ENCODE measurements at places on chromosomes 5 and 9. TPM values are rescaled to one million over a fixed set of nuclear protein-coding genes. Genes with fewer than 3 reads are reported as not detected.

- no peak for DNase-seq
- no peak overlapping the region for H3K27ac ChIP-seq
- no peaks in the 10 kb centered on the region for H3K4me1 ChIP-seq
- no peaks in the 10 kb centered on the region for H3K36me3 ChIP-seq
Observed at GRCh38 chr5:96114736-96115135, 153.1 kb upstream of the ELL2 start.

The KIAA0825 gene
- total RNA-seq = 3.1 TPM

The CTSV gene
- total RNA-seq = 294 TPM

DNA sequence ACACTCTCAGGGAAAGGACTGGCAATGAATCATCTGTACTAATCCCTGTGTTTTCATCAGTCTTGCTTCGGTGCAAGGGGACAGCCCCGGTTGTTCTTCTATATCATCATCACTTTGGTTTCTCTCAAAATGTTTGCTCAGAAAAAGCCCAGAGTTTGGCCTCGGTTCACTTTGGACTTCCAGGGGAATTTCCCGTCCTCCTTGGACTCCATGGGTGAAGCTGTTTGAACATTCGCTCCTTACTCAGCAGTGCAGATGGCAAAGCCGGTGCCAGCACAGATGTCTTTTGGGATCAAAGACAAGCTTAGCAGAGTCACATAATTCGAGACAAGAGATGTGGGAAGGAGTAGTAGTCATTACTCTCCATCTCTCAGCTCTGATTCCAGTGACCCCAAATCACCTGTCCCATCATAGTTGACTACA lies 69.8 kb upstream of the TNFSF8 start:
- H3K27me3 ChIP-seq = no peaks in the 10 kb centered on the region
- no peak overlapping the region for H3K4me3 ChIP-seq
- no peaks in the 10 kb centered on the region for H3K36me3 ChIP-seq
- no peak for DNase-seq
- H3K4me1 ChIP-seq = no peaks in the 10 kb centered on the region
- no peak overlapping the region for H3K27ac ChIP-seq

The SPATA31D4 gene
- total RNA-seq = not detected

DNA sequence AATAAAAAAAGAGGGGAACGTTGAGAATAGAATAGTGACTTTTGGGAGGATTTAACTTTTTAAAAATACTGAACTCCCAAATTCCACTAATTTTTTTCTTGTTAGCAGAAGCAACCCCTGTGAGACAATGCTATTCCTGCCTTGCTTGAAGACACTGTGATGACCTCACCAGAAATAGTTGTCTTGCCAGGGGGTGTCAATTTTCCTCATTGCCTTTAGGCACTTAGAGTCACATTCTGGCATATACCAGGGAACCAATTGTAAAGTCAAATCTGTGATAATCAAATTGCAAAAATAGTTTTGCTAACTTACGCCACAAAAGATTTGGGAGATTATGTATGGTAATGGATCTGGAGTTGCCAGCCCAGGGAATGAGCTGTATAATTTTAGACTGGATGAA lies 42.8 kb upstream of the RPS23 start:
- no peaks in the 10 kb centered on the region for H3K36me3 ChIP-seq
- no peaks in the 10 kb centered on the region for H3K4me1 ChIP-seq
- DNase-seq = no peak
- peaks cover 83% of the 10 kb centered on the region for H3K27me3 ChIP-seq

GRCh38 chr5:132294728-132295504 lies 722 bp downstream of the SLC22A4 start:
- peak; percentile 78 for DNase-seq
- H3K27ac ChIP-seq = no peak overlapping the region
- H3K4me1 ChIP-seq = no peaks in the 10 kb centered on the region
- peaks cover 31% of the 10 kb centered on the region for H3K27me3 ChIP-seq
- H3K36me3 ChIP-seq = no peaks in the 10 kb centered on the region

The PCDHGA12 gene
- 1.2 TPM for total RNA-seq

GRCh38 chr5:156640691-156641241 lies 209.3 kb upstream of the PPP1R2B start:
- no peak for DNase-seq
- H3K4me1 ChIP-seq = no peaks in the 10 kb centered on the region
- H3K4me3 ChIP-seq = no peak overlapping the region
- H3K27ac ChIP-seq = no peak overlapping the region
- no peaks in the 10 kb centered on the region for H3K27me3 ChIP-seq

DNA sequence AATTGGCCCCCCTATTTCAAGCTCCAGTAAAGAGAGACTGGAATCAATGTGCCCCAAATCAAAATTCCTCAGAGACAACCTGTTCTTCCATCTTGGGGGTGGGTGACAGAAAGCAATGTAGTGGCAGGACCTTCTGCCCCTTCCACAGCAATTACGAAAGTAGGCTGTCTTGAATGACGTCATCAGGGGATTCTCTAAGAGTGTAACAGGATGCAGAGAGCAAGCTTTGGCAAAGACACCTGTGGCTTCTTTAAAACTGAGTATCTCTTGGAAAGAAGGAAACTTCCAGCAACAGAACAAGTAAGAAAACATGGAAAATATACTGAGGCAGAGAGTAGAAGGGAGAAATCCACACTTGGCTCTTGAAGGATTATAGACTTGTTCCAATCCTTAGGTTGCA lies 247.6 kb upstream of the PDE4D start:
- no peaks in the 10 kb centered on the region for H3K27me3 ChIP-seq
- H3K27ac ChIP-seq = no peak overlapping the region
- peaks cover 5% of the 10 kb centered on the region for H3K4me1 ChIP-seq
- H3K36me3 ChIP-seq = no peaks in the 10 kb centered on the region
- DNase-seq = no peak

GRCh38 chr5:154967421-154968024 lies 26.6 kb downstream of the MRPL22 start:
- H3K4me3 ChIP-seq = no peak overlapping the region
- no peaks in the 10 kb centered on the region for H3K27me3 ChIP-seq
- H3K36me3 ChIP-seq = peaks cover 84% of the 10 kb centered on the region
- H3K27ac ChIP-seq = no peak overlapping the region

GRCh38 chr5:73599380-73599779 lies 26.6 kb upstream of the ARHGEF28 start:
- no peak overlapping the region for H3K4me3 ChIP-seq
- no peak for DNase-seq
- no peak overlapping the region for H3K27ac ChIP-seq

The S100Z gene
- 17.2 TPM for total RNA-seq

GRCh38 chr5:123421773-123422172 lies 1.4 kb downstream of the CEP120 start:
- H3K4me1 ChIP-seq = no peaks in the 10 kb centered on the region
- peak overlapping the region; percentile 87 for H3K4me3 ChIP-seq
- H3K27ac ChIP-seq = no peak overlapping the region

DNA sequence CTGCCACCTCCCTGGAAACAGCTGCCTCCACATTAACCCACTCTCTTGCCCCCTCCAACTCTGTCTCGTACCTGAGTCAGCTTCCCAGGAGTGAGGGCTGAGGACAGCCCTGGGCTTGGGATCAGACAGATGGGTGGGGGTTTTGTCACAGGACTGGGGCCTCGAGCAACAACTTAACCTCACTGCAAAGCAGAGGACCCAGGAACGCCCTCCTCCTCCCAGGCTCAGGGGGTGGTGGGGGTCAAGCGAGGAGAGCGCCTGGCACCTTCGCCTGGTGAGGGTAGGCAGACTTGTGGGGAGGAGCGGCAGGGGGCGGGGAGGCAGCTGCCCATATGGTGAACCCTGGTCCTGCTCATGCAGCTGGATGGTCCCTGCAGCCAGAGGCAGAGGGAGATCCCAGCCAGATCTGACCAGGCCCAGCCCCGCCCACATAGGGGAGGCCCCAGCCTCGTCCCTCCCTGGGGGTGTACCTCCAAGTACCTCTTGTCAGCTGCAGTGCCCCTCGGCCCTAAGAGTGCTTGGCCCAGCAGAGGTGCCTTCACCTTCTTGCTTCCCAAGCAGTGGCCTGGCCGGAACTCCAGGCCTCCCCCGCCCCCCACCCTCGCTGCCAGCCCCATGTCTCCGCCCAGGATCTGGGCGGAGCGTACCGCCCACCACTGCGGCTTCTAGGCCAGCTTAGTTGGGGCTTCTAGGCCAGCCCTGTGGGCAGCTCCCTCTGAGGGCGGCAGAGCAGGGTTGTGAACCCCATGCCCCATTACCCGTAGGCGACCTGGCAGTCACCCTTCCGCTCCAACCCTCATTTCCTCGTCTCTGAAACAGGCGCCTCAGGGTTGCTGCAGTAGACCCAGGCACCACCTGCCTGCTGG lies at the start of gene SARDH:
SARDH (minus strand) TSS at position 579 of the 866 bp plus-strand sequence. CDS start 4,179 bp downstream, outside the sequence.
- H3K27me3 ChIP-seq = no peaks in the 10 kb centered on the region
- peak within 1 kb of the TSS; percentile 65 for H3K4me3 ChIP-seq
- H3K36me3 ChIP-seq = no peaks in the 10 kb centered on the region
- H3K4me1 ChIP-seq = peaks cover 2% of the 10 kb centered on the region

The TOR1A gene
- total RNA-seq = 45.7 TPM

- no peaks in the 10 kb centered on the region for H3K36me3 ChIP-seq
- H3K27ac ChIP-seq = no peak overlapping the region
- H3K27me3 ChIP-seq = no peaks in the 10 kb centered on the region
- H3K4me3 ChIP-seq = no peak overlapping the region
- no peak for DNase-seq
- no peaks in the 10 kb centered on the region for H3K4me1 ChIP-seq
Observed at GRCh38 chr9:13728917-13729811, 449.7 kb upstream of the MPDZ start.

DNA sequence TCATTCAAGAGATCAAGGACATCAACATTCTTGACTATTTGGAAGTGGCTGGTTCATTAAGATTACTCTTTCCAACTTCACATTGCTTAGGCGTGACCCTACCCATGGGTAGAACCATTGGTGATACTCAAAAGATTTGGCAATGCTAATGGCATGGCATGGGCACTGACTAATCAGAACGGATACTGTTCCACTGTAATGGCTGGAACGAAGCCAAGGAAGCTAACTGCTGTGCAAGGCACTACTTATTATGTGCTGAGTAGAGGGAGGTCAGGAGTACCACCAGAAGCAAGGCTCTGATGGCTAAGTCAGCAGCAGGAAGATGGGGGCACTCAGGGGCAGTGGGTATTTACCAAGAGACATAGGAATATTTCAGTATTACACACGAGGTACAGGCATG lies 31.9 kb downstream of the GNA14 start:
- H3K4me3 ChIP-seq = no peak overlapping the region
- H3K27ac ChIP-seq = no peak overlapping the region
- no peaks in the 10 kb centered on the region for H3K27me3 ChIP-seq
- H3K36me3 ChIP-seq = no peaks in the 10 kb centered on the region
- no peaks in the 10 kb centered on the region for H3K4me1 ChIP-seq

DNA sequence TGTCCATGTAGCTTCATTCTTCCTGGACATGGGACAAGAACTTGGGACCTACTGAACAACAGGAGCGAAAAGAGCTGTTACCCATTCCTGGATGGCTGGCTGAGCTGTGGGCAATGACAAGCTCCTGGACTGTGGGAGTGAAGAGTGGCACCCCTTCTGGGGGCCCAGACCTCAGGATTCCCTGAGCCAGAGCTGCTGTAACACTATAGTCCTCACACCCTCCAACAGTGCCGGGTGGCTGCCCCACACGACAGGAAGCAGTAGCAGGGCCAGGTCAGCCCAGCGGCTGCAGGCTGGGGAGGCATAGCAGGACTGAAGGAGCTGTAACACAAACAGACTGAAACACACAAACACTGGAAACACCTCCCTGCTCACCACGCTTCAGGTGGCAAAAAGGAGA lies 169.7 kb upstream of the IRX2 start:
- H3K36me3 ChIP-seq = no peaks in the 10 kb centered on the region
- DNase-seq = no peak
- no peaks in the 10 kb centered on the region for H3K4me1 ChIP-seq
- no peak overlapping the region for H3K4me3 ChIP-seq

- H3K27me3 ChIP-seq = no peaks in the 10 kb centered on the region
- H3K27ac ChIP-seq = no peak overlapping the region
- H3K4me1 ChIP-seq = peaks cover 8% of the 10 kb centered on the region
- H3K4me3 ChIP-seq = no peak overlapping the region
Observed at GRCh38 chr5:40781843-40782409, 16.2 kb downstream of the PRKAA1 start.

DNA sequence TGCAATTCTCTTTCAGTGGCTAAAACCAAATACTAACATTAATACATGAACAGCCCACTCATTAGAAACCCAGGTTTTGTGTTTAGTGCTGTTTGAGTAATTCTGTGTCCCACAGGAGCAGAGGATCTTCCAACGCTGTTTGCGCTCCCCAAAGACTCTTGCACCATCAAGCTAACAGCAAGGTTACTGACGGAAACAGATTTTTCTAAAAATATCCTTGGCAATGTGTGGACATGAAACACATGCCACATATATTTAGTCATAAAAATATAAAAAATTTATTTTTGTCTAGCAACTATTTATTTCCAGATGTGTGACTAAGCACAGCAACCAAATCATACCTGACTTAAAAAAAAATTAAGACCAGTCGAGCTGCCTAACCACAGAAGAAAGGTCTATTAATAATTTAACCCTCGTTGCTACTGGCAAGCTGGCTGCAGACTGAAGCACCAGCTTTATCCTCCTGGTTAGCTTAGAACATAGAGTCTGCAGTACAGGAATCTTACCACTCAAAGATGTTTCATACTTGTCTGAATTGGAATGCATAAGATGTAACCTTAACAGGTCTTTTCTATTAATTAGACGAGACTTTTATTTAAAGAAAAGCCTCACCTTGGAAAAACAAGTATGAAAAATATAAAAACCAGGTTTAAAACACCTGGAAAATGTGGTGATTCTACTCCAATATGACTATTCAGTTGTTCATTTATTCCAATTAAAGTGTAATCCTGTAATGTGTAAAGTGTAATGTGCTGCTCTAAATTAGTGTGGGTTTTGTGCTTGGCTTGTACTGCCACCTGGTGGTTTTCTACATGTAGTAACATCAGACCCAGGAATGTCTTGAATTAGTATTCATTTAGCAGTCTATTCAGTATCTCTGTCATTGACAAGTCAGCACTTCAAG lies 272.5 kb downstream of the EPB41L4A start:
- H3K4me3 ChIP-seq = no peak overlapping the region
- no peaks in the 10 kb centered on the region for H3K4me1 ChIP-seq
- no peaks in the 10 kb centered on the region for H3K36me3 ChIP-seq
- no peak overlapping the region for H3K27ac ChIP-seq

The ZNF354B gene
- total RNA-seq = 28.7 TPM

DNA sequence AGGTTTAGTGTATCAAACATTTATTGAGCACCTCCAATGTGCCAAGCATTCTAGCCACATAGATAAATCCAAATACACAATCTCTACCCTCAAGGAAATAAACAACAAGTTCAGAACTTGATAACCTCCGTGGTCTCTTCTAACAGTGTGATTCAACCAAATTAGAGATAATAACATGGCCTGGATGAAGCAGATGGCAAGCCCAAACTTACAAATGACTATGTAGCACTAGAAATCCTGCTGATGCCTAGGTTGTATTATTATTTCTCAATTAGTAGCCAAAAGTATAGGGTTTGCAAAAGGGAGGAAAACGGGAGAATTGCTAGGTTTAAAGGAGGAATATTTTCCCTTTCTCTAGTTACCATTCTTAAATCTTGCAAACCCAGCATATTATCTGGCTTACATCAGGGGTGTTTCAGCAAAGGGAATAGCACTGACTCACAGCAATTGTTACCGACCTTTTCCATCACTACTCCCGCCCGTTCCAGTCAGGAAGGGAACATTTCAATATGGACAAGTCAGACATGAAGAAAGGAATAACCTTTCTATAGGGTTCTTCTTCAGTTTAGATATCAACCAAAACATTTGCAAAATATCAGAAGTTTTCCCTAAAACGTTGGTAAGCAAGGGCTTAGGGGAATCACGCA lies 2.3 kb downstream of the DPYSL3 start:
- H3K36me3 ChIP-seq = no peaks in the 10 kb centered on the region
- H3K4me3 ChIP-seq = no peak overlapping the region
- H3K4me1 ChIP-seq = no peaks in the 10 kb centered on the region
